Hepatic stellate cell (primary cell): ENCODE measurements at places on chromosomes 6 and 20.
A peak's percentile ranks its signal among the peaks of the same experiment; 100 is the strongest.

DNA sequence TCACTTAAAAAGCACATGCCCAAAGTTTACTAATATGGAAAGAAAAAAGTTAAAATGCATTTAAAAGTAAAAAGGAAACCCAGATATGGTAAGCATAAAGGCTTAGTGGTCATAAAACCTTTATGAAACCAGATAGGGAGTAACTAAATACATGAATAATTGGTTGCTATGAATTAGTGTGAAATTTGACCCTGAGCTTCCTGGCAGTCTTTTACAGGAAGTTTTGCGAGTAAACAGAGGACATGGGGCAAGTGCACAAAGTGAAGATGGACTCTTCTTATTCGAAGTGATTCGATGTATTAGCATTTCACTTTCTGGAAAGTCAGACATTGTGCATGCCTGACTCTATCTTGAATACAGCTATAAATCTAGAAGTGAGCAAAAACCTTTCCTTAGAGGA, 90.9 kb upstream of the MLIP start:
- no peak for DNase-seq

DNA sequence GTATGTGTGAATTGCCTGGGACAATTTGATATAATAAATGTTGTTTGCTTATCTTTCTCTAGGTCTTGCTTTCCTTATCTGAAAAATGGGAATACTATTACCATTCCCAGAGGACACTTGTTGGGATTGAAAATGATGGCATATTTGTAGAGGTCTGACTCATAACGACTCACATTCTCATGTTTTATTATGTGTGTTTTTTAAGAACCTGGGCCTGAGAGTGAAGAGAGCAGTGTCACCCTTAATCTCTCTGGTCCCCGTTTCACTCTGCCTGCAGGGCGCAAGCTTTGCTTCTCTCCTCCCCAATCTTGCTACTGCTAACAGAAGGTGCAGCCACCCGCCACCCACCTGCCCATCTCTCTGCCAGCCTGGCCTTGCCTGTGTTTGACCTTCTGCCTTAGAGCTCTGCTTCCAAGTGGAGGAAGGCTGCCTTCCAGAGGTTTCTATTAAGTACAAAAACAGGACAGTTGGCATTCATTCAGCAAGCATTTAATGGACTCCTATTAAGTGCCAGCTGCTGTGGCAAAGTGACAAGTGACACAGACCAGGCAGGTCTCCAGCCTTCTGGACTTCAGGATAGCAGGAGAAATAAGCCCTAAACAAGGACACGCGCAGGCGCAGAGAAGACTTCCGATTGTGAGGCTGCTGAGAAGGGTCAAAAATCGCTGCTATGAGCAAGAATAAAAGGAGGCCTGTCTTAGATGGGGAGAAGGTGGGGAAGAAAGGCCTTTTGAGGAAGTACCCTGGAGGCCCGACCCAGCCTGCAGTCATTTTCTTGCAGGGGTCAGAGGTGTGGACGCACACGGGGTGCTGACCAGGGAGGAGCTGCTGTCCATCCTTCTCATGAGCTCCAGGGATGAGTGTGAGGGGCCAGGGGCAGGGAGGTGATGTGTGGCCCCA, 112.5 kb downstream of the JPH2 start:
- DNase-seq = peak; percentile 42

- DNase-seq = no peak
Observed at GRCh38 chr6:77430504-77430903, 32.8 kb downstream of the HTR1B start.

- no peak for DNase-seq
Observed at GRCh38 chr6:49668083-49668511, 31.5 kb upstream of the RHAG start.

DNA sequence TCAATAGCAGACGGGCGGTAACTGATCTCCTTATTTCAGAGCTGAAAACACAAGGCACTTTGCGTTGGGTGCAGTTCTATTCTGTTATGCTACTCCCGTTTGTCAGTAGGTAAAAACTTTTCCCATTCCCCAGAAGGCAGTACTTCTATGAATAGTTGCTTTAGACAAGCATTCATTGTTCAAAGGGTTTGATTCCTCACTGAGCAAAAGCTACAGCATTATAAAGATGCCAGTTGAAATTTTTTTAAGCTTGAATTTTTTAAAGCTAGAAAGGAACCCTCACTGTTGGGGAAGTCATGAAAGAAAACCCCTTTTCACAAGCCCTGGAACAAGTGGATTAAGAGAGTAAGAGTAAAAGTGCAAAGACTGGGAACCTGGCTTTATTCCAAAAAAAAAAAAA, 42.3 kb downstream of the FUT9 start:
- DNase-seq = no peak

- DNase-seq = no peak
Observed at GRCh38 chr20:25051386-25052155, 6.4 kb downstream of the ACSS1 start.

- DNase-seq = no peak
Observed at GRCh38 chr6:157853902-157854502, 31.0 kb downstream of the SNX9 start.

DNA sequence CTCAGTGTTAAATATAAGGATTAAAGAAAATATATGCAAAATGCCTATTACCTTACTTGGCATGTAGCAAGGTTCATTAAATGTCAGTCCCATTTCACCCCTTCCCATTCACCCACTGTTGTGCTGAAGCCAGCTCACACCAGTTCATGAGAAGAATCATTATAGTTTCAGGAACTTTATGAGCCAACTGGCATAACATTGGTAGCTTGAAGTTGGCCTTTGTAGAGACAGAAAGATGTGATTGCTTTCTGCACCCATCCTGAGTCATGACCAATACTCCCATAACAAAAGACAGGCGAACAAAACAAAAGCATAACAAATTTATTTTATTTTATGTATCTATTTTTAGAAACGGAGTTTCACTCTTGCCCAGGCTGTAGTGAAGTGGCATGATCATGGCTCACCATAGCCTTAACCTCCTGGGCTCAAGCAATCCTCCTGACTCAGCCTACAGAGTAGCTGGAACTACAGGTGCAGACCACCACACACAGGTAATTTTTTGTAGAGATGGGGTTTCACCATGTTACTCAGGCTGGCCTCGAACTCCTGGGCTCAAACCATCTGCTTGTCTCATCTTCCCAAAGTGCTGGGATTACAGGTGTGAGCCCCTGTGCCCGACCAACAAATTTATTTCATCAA, 17.6 kb upstream of the IER3 start:
- no peak for DNase-seq

DNA sequence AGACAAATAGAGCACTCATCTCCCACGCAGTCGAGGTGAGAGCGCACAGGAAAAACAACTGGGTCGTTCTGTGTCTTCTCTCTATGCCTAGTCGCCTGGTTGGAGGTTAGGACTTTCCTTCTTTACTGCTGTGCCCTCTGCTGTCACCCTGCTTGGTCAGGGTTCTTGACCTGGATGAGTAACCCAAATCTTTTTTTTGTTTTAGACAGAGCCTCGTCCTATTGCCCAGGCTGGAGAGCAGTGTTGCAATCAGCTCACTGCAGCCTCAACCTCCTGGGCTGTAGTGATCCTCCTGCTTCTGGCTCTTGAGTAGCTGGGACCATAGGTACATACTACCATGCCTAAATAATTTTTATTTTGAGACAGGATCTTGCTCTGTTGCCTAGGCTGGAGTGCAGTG, 24.5 kb downstream of the PRPF6 start:
- DNase-seq = no peak

DNA sequence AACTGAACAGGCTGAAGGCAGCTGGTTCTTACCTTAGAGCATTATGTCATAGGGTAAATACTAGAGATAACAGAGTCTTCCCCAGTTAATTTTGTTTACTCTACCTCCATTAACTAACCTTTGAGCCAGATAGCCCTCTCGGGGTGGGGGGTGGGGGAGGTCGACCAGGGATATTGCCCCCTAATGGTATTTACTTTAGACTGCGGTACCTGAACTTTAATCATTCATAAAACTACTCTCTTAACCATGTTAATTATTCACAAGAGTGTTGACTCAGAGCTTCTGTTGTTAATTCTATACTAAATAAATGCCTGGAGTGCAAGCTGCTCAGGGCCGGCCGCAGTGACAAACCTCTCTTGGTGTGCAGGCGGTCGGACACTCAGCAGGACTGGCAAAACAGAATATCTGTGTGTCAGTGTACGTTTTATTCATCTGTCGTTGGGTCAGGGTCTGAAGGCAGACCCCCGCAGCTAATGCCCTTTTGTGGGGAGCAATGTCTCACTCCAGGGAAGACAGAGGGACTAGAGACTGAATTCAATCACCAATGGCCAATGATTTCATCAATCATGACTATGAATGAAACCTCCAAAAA, 152.4 kb upstream of the COL21A1 start:
- DNase-seq = no peak

- DNase-seq = no peak
Observed at GRCh38 chr20:10590950-10591671, 82.7 kb downstream of the JAG1 start.

DNA sequence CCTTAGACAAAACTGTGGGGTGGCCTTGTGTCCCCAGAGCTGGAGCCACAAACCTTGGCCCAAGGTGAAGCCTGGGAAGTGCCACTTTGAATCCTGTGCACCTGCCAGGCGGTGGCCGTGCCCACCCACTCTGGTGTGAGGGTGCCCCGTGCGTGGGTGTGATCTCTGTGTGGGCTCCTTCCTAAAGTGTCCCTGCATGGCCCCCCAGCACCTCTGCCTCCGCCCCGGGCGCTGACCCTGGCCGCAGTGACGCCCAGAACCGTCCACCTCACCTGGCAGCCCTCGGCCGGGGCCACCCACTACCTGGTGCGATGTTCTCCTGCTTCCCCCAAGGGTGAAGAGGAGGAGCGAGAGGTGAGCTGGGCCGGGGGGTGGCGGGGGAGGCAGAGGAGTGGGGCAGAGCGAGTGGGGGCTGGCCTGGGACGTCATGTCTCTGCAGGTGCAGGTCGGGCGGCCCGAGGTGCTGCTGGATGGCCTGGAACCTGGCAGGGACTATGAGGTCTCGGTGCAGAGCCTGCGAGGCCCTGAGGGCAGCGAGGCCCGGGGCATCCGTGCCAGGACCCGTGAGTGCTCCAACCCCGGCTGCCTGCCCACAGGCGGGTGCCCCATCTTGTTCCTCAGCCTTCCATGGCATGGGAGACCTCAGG, 18.3 kb downstream of the COL20A1 start:
- no peak for DNase-seq

DNA sequence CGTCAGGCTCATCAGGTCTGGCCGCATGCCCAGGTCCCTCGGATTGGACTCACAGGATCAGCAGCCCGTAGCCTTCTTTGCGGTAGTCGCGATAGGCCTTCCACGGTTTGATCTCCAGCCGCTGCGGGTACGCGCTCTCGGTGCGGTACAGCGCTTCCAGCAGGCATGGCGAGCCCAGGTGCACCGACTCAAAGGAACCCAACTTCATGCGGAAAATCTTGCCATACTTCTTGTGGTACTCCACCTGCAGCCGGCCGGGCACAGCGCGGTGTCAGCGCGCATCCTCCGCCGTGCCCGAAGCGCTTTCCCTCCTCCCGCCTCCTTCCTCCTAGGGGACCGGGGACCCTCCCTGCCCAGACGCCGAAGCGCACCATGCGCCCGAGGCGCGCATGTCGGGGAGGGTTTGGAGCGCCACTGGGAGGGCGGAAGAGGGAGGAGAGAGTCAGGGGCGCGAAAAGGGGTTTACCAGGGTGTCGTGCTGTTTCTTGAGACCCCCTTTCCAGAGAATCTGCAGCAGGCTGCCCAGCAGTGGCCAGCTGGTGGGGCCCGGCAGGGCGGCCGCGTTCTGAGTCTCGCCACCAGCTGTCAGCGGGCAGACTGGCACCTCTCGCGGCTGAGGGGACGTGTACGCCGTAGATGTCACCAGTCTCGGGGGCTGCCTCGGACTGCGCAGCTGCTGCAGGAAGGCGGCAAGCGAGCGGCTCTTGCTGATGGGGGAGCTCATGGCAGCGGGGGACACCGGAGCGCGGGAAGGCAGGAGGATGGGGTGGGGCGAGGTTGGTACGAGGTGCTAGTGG, 732 bp downstream of the CYP24A1 start:
- no peak for DNase-seq

GRCh38 chr20:32457479-32457986, 99.4 kb downstream of the ASXL1 start:
- peak; percentile 98 for DNase-seq

- DNase-seq = no peak
Observed at GRCh38 chr6:138896104-138896756, 91.8 kb downstream of the REPS1 start.

- DNase-seq = peak; percentile 45
Observed at GRCh38 chr6:31888276-31889258, 8.9 kb downstream of the EHMT2 start.

DNA sequence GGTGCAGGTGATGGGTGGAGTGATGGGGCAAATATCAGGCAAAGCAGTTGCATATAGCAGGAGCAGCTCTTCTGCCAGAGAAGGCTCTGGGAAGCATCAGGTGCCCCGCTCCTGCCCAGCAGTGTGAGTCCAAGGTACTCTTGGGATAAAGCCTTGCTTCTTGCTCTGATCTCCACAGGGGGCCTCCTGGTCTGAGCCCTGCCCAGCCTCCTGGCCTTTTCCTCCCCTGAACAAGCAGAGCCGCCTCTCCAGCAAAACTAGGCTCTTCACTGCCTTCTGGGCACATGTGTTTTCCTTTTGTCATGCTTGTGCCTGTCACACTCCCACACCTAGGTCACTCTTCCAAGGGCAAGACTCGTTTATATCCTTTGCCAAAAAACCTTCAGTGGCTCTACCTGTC, 34.3 kb downstream of the SIRPA start:
- DNase-seq = no peak

DNA sequence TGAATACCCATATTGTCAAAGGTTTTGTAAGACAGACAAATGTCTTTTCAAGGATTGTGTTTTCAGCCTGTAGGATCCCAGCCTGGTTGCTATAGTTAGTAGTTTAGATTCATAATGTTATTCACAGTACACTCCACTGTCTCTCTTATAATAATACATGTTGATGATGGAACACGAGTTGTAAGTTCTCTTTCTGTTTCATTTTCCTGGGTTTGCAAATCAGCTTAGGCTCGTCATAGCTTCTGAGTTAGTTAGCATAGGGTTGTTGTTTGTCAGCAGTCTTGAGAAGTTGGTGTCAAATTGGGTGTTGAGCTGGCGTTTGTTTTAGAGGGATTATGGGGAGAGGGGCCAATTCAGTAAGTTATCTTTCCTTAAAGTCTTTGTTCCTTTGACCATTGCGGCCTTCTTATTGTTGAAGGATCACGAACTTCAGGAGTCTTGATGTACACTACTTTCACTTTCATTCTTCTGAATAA, 45.8 kb downstream of the QKI start:
- peak; percentile 10 for DNase-seq
